ENCODE measurements at places on chromosomes 3 and 15. TPM values are rescaled to one million over a fixed set of nuclear protein-coding genes. Genes with fewer than 3 reads are reported as not detected.

- no peak for DNase-seq
Measured at GRCh38 chr3:174223042-174223441, 636.1 kb upstream of the NAALADL2 start.

DNA sequence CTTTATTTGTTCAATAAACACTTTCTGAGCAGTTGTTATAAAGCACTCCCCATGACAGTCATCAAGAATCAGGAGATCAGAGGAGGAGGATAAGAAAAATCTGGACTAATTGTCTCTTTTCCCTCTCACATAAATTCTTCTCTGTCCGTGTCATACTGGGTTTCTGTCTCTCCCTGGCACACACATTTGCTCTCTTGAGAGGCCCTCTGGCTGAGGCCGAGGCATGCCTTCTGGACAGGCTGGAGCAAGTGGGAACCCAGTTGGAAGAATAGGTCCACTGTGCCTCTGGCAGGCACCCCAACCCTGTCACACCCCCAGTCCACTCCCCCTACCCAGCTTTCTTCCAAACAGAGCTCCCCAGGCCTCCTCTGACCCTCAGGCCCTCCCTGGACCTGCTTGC is 315.8 kb downstream of the UACA start:
- DNase-seq = no peak

GRCh38 chr15:47570881-47571640 is 146.2 kb upstream of the SEMA6D start:
- DNase-seq = no peak

DNA sequence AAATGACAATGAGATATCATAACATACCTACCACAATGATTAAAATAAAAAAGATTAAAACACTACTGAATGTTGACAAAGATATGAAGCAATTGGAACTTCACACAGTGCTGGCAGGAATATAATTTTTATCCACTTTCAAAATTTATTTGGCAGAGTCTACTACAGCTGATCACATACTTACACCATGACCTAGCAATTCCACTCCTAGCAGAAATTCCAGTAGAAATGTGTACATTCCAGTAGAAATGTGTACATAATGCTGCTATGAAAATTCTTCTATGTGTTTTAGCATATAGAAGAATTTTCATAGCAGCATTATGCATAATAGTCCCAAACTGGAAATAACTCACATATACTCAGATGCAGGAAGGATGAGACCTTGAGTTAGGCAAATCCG is 43.5 kb downstream of the IFT57 start:
- DNase-seq = no peak

GRCh38 chr3:151971814-151972579 is 98.6 kb downstream of the SUCNR1 start:
- no peak for DNase-seq

GRCh38 chr3:128006061-128007032 is 45.9 kb upstream of the SEC61A1 start:
- no peak for DNase-seq

DNA sequence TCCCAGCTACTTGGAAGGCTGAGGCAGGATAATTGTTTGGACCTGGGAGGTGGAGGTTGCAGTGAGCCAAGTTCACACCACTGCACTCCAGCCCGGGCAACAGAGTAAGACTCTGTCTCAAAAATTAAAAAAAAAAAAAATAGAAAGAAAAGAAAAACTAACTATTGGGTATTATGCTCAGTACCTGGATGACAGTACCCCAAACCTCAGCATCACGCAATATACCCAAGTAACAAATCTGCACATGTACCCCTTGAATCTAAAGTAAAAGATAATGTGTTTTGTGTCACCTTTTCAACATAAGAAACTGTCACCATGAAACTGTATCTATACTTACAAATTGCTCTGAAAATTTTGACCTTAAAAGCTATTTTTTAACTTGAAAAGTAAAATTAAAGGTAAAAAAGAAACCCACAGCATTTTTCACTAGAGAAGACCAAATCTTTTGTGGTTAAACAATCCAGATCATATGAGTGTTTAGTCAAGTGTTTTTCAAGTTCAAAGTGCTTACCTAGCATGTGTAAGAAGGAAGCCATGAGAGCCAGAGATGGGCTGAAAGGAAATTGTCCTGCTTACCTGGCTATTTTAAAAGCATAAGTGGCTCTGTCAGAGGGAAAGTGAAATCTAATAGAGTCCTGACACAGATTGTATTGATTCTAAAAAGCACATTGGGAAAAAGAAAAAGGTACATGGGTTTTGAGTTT is 50.5 kb downstream of the MYO1E start:
- DNase-seq = no peak

DNA sequence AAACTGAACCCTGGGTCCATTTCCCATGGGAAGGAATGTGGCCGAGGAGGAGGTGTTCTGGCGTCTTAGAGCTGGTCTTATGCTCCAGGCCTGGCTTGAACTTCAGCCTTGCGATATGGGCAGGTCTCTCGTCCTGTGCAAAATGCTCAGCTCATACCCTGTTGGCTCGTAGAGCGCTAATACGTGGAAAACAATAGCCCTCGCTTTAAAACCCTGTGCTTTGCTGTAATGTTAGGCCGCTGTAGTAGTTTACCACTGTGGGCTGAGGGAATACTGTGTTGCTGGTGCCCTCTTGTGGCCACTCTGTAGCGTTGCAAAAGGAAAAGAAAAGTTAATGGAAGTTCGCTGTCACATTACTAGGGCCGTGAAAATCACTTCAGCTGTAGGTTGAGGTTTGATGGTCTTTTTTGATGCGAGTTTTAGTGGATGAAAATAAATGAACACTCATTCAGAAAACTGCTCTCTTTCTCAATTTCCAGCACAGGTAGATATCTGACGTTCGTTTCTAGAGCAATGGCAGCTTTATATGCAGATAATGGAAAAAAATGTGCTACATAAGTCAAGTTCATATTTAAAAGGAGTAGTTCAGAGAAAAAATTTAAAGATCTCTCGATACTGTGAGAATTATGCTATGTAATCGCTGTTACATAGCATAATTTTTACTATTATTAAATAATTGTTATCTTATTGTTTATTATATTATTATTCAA is 92.9 kb downstream of the MCTP2 start:
- no peak for DNase-seq

DNA sequence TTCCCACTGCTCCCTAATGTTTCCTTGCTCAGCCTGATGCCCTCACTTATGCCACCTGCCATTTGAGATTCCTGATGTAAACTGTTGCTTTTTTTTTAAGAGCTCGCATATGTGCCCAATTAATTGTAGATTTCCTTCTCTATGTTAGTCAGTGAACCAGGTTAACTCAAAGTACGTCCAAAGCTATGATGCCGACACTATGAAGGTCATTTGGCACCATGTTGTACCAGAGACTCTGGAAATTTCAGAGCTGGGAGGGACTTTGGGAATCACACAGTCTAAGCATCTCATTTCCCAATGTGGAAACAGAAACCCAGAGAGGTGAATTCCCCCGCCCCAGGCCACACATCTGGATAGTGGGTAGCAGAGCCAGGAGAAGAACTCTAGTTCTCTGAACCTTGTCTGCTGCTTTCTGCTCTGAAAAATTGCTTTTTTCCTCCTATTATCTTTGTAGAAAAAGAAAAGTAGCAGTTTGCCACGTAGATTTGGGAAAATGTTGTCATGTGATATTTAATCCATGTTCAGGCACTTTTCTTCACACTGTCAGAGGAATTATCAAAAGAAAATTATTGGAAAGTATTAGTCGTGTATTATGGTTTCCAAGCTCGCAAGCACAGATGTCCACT is 38.5 kb upstream of the TNFAIP8L3 start:
- no peak for DNase-seq

GRCh38 chr3:81554388-81554787 is 207.1 kb downstream of the GBE1 start:
- no peak for DNase-seq

- DNase-seq = peak; percentile 56
Measured at GRCh38 chr15:68821190-68821840, 620 bp upstream of the ANP32A start.

DNA sequence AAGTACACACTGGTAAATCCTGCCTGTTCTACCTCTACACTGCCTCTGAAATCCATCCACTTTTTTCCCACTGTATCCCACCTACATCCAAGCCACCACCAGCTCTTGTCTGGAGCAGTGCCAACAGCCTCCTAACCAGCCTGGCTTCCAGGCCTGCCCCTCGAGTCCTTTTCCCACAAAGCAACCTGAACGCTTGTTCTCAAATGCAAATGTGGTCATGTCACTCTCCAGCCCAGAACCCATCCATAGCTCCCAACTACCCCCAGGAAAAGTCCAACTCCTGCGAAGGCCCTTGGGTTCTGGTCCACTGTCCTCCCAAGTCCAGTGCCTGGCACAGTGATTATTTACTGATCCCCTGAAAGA is 83.8 kb downstream of the SEMA5B start:
- DNase-seq = no peak

GRCh38 chr3:145266368-145266767 is 894.6 kb downstream of the PLOD2 start:
- DNase-seq = no peak

GRCh38 chr15:80891006-80891405 is 98.6 kb downstream of the MESD start:
- DNase-seq = no peak

DNA sequence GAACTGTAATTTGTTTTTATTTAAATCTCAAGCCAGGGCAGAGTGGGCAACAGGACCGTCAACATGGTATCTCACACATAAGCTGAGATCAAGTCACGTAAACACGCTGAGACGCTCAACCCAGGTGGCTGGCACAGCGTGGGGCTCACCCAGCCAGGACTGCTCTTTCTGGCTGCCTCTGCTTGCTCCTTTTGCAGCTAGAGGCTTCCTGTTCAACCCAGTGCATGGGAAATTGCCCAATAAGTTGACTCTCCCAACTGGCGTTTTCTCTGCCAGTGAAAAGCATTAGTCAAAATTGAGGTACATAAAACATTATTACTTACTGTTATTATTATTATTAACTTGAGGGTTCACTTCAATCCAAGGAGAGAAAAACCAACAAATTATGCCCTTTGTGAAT is 398.1 kb downstream of the NR2F2 start:
- no peak for DNase-seq

DNA sequence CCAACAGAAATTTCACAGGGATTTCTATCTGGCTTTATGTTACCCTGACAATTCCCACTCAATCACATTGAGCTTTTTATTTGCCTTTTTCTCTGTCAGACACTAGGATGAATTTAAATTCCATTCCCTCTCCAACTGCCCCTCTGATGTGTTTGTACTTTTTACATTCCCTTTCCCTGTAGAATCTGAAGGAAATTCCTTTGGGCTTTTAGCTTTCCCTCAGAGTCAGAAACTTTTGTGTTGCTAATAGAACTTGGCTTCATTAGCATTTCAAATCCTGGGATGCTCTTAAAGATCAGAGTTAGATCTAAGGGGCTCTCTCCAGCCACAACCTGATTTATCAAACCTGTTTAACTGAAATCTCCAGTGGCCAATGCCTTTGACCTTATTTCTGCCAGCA is 7.9 kb upstream of the RARB start:
- DNase-seq = no peak

GRCh38 chr3:114758831-114759699 is 388.0 kb downstream of the ZBTB20 start:
- no peak for DNase-seq

SNRPN gene
- 76.4 TPM for total RNA-seq

MUC20 gene
- 14.3 TPM for total RNA-seq

EPHB1 gene
- total RNA-seq = 3.0 TPM

ADAMTS17 gene
- 3.0 TPM for total RNA-seq

IMPG2 gene
- total RNA-seq = 0.21 TPM

DZIP1L gene
- total RNA-seq = 19.9 TPM

LRRC31 gene
- total RNA-seq = 1.1 TPM

HESX1 gene
- total RNA-seq = 0.86 TPM

KLHL40 gene
- not detected for total RNA-seq

All from lower lobe of right lung (tissue), 2 donors.